ENCODE measurements at places on chromosomes 12 and 14.

- no peak for DNase-seq
These were observed 53.6 kb downstream of the FBXW8 start for GRCh38 chr12:116964054-116965050.

DNA sequence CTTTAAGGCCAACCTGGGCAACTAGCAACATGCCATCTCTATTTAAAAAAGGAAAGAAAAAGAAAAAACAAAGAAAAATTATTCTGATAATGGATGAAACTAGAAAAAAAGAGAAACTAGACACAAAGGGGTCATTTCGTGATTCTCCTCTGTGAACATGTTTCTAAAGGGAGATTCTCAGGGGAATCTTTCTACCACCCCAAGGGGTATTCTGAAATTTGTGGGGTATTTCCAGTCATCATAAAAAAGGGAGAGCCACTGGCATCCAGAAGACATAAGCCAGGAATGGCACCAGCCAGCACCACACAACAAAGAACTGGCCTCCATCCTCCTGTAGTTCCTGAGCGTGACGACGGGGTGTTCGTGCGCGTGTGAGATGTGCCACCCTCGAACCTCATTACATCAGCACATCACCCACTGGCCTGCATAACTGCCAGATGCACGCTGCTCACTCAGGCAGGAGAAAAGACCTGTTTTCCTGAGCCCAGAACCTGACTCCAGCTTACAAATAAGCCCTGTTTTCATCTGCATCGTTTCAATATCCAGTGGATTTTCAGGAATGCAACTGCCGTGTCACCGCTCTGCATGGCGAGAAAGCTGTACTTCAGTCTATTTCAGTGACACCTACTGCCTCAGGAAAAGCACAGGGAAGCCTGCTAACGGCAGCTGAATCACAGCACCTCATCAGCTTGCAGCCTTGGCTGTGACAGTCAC, 23.9 kb downstream of the STX2 start:
- peak; percentile 34 for DNase-seq

DNA sequence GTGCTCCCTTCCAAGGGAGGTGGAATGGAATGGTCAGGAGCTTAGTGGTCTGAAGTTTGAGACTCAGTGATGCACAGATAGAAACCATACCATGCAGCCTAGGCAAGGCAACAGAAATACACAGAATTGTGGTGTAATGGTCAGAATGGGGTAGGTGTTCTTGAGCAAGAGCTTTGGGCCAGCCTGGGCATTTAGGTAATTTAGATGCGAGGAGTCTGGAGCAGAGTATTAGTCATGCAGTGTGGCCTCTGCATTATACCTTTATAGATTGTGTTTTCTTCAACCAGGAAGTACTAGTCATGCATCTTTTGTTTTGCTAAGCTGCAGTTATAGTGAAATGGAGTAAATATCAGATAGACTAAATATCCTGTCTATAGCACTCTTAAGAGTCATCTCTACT, 118.3 kb downstream of the DAAM1 start:
- DNase-seq = no peak

- no peak for DNase-seq
These were observed 293.7 kb upstream of the CLEC14A start for GRCh38 chr14:38549564-38549963.

All from activated effector memory CD4-positive, alpha-beta T cell treated with anti-CD3 and anti-CD28 coated beads, Interleukin-2, amount 50 U/mL, for 16 hours (primary cell).